Activated T-helper 9 cell treated with anti-CD3 and anti-CD28 coated beads, Interleukin-2, amount 50 U/mL, for 16 hours (primary cell): ENCODE measurements at places on chromosomes 13 and 19.

DNA sequence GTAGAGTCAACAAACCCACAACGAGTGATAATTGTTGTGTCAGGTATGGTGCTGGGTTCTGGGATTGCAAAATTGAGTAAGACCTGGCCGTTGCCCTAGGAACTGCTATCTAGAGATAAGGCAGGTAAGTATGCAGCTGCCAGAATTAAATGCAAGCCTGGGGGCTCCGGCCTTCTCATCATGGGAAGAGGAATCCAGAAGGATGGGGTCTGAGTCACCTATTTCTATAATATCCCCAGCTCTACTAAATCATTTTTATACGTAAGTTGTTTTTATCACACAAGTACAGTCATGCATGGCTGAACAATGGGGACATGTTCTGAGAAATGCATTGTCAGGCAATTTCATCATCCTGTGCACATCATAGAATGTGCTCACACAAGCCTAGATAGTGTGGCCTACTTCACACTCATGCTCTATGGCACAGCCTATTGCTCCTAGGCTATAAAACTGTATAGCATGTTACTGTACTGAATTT is 203.0 kb downstream of the KLF5 start:
- DNase-seq, result no peak

DNA sequence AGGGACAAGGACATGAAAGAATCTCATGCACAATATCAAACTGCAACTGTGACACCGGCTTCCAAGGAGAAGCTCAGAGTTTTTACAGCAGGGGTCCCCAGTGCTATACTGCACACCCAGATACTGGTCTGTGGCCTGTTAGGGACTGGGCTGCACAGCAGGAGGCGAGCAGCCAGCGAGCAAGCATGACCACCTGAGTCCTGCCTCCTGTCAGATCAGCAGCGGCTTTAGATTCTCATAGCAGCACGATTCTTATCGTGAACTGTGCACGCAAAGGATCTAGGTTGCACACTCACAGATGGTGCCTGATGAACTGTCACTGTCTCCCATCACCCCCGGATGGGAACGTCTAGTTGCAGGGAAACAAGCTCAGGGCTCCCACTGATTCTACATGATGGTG is 13.1 kb upstream of the CD22 start:
- DNase-seq, result no peak

- no peak for DNase-seq
Observed at GRCh38 chr13:88908961-88909441, 1237.8 kb downstream of the SLITRK5 start.

DNA sequence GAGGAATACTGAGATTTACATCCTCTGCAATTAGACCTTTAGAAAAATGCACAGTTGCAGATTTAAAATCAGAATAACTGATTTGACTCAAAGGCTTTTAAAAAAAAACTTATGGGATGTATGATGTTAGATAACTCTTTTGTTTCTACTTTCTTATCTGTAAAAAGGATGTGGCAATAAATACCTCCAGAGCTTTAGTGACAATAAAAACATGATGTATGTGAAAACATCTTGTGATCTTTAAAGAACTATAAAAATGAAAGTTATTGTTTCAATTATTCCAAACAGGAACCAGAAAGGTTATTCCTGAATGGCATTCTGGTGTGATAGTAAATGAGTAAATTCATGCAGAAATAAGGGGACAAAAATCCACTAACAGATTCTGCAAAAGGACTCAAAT is 2712.2 kb upstream of the PCDH20 start:
- no peak for DNase-seq

DNA sequence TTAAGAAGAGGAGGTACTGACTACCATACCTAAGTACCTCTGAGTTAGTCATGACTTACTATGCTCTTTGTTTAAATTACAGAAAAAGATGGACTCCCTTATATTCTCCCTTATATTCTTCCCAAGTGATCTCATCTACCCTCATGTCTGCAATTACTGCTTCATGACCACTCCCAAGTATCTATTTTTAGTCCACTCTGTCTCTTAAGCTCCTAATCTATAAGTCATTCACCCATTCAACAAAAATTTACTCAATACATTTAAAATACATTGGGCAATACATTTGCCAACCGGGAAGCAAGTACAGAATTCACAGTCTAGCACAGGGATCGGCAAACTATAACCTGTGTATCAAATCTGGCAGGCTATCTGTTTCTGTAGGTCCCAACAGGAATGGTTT is 42.6 kb downstream of the KPNA3 start:
- DNase-seq, result no peak

DNA sequence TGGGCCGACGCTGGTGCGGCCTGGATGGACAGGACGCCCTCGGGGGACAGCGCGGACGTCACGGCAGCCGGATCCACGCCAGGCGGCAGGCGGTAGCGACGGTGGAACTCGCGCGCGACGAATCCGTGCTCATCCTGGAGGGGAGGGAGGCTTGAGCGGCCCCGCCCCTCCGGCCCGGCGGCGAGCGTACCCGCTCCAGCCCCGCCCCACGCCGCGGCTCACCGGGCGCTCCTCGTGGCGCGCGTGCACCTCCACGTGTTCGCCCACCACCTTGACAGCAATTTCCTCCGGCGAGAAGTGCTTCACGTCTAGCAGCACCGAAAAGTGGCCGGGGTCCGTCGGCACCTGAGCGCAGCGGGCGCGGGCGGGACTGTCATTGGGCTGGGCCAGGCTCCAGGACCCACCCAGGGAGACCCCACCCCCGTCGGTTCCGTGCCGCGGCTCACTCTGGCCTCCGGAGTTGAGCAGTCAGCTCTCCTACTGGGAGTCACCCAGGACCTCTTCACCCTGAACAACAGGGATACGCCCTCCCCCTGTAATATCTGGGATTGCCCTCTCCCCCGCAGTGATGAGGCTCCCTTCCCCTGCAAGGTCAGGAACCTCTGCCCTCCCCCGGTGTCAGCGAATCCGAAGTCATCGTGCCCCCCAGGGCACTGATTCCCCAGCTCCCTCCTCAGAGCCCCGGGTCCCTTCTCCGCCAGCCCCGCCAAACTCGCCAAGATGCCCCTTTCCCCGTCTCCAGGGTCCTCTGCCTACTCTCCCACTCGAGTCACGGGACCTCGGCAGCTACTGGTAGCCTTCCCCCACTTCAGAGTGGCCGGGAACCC is 1.1 kb downstream of the HSPB6 start:
- peak; percentile 54 for DNase-seq

GRCh38 chr13:98686270-98686669 is 66.2 kb downstream of the SLC15A1 start:
- no peak for DNase-seq

DNA sequence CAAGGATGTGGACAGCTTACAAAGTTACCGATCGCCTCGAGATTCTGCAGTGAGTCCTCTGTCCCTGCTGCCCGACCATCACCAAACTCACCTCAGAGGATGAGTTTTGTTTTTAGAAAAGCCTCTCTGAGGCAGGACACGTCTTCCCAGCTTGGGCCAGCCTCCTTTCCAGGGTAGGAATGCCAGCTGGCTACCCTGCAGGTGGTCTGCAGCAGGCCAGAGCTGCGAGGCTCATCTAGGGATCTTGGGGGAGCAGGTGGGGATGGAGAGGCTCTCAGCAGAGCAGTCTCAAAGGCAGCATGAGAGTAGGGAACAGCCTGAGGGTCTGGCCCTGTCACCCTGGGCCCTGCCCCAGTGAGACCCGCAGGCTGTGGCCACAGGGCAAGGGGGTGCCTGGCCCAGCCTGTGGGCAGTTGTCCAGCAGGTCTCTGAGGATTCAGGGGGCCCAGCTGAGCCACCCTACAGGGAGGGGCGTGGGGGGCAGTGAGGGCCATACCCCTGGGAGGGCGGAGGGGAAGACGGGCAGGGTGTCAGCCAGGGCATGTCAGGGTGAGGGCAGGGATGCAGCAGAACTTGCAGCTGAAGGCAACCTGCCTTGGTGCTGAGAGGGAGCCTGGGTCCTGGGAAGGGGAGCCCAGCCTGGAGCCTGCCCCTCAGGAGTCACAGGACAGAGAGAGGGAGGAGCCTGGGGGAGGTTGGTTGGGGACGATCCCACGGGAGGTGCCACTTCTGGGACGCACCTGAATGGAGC is 57.3 kb upstream of the TPM4 start:
- DNase-seq, result no peak

- DNase-seq, result no peak
Observed at GRCh38 chr13:21218351-21219035, 42.0 kb downstream of the MRPL57 start.

GRCh38 chr13:86052141-86052540 is 252.9 kb upstream of the SLITRK6 start:
- DNase-seq, result no peak

DNA sequence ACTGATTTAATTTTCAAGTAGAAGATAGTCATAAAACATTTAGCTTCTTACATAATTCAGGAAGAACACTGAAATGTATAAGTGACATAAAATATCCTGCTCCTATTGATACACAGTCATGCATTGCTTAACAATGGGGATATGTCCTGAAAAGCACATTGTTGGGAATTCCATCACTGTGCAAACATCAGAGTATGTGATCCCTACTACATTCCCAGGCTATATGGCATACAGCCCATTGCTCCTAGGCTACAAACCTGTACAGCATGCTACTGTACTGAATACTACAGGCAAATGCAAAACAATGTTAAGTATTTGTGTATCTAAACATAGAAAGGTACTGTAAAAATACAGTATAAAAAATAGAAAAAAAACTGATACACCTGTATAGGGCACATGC is 723.9 kb upstream of the ARGLU1 start:
- DNase-seq, result no peak

DNA sequence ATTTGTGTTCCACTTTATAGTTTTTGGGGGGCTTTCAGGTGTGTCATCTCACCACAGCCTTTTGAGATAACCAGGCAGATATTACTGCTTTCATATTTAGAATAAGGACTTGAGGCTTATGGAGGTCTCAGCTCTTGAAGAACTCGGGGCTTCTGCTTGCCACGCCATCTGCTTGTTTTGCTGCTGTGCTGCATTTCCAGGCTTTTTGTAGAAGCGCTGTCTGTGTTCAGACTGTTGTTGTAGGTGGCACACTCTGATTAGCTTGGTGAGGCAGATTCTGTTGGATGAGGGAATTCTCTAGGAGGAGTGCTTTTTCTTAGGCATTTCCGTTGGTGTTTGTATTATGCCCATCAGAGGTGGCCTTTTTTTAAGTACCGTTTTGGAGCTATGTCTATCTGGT is 57.2 kb downstream of the WASF3 start:
- DNase-seq, result no peak

GRCh38 chr19:38978326-38978689 is 2.8 kb upstream of the FBXO17 start:
- no peak for DNase-seq

GRCh38 chr13:99280166-99280565 is 22.0 kb upstream of the GPR18 start:
- no peak for DNase-seq
